IMR-90 (cell line): ENCODE measurements at places on chromosomes 5 and 9. TPM values are rescaled to one million over a fixed set of nuclear protein-coding genes. Genes with fewer than 3 reads are reported as not detected.

The SERINC5 gene
- 7.2 and 8.1 TPM in 2 replicates for total RNA-seq

The MCC gene
- total RNA-seq = 17.8 and 20.6 TPM in 2 replicates

The ZFAND5 gene
- 35.8 and 53.3 TPM in 2 replicates for total RNA-seq

GRCh38 chr5:42993516-42994245 lies 46.4 kb downstream of the ANXA2R start:
- DNase-seq = peak; percentile 89

GRCh38 chr9:130260816-130261765 lies 4.5 kb upstream of the HMCN2 start:
- DNase-seq = no peak
